Stimulated activated CD8-positive, alpha-beta memory T cell treated with anti-CD3 and anti-CD28 coated beads, Interleukin-4, amount 100 ng/mL, for 1 hour (primary cell): ENCODE measurements at places on chromosomes 11 and 22.

- no peak for DNase-seq
These were observed 19.2 kb upstream of the MRGPRX1 start for GRCh38 chr11:18958221-18958910.

DNA sequence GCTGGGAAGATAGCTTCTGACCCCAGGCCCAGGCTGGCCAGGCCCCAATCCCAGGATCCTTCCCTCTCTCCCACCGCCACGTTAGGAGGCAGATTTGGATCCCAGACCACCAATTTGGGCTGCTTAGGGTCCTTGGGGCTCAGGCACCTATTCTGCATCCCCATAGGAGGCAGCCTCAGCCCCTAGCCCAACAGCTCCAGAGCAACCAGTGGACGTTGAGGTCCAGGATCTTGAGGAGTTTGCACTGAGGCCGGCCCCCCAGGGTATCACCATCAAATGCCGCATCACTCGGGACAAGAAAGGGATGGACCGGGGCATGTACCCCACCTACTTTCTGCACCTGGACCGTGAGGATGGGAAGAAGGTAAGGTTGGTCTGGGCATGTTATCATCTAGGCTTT is 16.1 kb downstream of the TUB start:
- no peak for DNase-seq

DNA sequence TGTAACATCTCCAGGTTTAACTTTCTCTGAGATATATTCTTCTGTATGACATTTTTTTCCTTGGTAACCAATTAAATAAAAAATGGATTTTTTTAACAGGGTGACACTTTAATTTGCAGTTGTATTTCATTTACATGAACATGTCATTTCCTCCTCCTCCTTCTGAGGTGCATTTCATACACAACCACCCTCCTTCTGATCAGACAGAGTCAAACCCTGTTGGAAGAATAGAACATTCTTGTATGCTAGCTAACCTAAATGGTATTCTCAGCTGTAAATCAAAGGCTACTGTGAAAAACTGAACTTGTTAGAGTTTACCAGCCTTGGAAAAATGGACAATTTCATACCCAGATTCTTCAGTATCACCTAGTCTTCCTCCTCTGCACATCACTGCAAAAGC is 52.7 kb upstream of the CHRM4 start:
- DNase-seq: no peak

DNA sequence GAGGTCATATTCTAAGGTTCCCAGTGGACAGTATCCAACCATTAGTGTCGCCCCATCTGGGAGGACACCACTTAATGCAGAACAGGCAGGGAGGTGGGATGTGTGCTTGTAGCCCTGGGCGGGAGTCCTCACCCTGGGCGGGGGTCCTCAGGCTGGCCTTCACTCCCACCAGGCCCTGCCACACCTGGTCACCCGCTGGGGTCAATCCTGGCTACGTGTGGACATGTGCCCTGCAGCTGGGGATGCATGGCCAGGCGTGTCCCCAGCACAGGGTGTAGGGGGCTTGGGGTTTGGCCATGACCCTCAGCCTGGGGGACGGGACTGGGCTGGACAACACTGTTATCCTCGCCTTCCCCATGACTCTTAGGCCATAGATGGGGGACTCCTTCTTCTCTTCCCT is 18.8 kb downstream of the TRPM5 start:
- no peak for DNase-seq

- no peak for DNase-seq
These were observed 6.7 kb downstream of the KCNJ5 start for GRCh38 chr11:128897826-128898225.

- DNase-seq: no peak
These were observed 81.7 kb downstream of the BCR start for GRCh38 chr22:23261900-23262450.

DNA sequence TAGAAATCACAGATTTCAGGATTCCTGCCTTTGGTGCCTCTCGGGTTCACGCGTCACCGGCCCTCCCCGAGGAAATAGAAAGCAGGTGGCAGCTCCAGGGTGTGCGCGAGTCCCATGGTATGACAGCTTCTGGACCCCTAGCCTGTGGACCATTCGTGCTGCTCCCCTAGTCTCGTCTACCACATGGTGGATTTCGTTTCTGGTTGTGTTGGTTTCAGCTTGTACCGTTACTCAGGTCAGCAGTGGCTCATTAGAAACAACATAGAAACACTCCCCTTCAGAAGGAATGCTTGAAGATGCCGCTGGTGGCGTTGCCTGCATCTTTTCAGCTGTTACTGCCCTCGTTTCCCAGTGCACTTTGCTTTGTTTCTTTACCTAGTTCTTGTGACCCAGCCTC is 700 bp downstream of the TTC17 start:
- no peak for DNase-seq

- DNase-seq: no peak
These were observed 327.7 kb downstream of the TENM4 start for GRCh38 chr11:79113054-79113690.

DNA sequence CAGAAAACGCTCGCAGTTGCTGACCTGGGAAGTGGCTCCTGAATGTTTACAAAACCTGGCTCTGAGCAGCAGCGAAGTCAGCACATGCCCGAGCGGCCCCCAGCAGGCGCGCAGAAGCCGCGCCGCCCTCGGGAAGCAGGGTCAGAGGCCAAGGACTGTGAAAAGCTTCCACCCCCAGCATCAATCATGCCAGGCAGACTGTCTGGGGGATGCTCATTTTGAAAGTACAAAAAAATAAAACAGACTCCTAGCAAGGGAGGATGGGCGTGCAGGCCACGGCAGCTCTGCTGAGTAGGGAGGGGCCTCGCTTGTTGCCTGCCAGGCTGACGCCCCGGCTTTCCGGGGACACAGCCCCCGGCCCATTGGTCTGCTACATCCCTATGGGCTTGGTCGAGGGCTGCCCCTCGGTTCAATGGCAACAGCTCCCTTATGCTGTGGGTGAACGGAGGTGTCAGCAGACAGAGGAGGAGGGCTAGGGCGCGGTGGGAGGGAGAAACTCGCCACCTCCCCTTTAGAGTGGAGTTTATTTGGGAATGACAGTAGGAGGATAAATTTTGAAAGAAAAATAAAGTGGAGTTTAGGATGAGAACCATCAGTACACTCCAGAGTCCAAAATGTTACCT is 37.7 kb upstream of the GNB1L start:
- no peak for DNase-seq

- no peak for DNase-seq
These were observed 8.4 kb upstream of the ST14 start for GRCh38 chr11:130151196-130151595.

DNA sequence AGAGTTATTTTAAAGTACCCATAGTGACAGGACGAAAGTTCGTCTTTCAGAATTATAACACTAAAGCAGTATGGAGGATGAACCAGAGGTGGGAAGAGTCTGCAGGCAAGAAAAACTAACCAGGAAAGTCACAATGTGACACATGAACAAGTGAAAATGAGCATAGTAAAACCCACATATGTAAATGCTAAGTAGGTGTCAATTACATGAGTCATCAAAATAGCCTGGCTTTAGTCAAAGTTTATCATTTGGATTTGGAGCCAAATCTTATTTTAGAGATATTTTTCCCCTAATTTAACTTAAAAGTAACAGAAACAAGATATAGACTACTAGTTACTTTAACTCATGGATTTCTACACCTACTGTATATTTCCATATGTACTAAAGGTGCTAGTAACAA is 159.8 kb downstream of the GRIA4 start:
- DNase-seq: no peak

DNA sequence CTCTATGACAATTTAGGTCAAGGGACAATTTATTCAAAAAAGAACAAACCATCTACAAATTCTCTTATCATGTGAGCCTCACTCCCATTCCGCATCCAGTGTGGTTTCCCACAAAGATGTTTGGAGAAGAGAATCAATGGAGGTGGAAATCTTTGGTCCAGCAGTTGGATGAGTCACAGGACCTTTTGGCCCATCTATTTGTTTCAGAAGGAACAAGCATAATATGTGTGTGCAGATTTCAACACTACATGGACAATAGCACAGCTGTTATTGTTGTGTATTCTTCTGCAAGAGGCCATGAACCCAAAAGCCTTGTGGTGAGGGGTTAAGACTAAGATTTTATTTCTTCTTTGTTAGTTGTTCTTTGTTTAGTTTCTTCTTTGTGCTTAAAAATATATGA is 61.6 kb downstream of the OR10A6 start:
- no peak for DNase-seq

DNA sequence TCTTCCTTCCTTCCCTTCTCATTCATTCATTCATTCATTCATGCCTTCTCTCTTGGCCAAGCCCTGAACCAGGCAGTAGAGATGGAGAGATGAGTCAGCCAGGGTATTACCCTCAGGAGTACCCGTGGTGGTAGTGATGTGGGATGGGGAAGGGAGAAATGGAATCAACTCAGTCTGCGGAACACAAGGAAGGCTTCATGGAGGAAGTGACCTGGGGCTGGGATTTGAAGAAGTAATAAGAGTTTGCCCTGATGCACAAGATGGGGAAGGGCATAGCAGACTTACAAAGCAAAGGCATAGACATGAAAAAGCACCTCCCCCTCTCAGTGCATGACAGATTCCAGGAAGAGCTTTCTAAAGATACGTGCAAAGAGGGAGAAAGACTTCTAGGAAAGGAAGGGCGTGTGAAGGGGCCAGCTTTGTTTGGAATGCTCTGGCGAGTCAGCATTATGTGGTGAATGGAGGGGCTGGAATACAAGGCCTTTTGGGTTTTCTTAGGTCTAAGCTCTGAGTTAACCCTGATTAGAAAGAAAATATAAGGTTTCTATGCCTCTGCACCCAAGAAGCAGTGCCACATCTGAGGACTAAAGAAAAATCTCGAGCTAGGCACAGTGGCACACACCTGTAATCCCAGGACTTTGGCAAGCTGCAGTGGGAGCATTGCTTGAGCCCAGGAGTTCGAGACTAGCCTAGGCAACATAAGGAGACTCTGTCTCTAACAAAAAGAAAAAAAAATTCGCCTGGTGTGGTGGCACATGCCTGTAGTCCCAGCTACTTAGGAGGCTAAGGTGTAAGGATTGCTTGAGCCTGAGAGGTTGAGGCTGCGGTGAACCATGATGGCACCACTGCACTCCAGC is 36.4 kb upstream of the ACER3 start:
- DNase-seq: no peak

DNA sequence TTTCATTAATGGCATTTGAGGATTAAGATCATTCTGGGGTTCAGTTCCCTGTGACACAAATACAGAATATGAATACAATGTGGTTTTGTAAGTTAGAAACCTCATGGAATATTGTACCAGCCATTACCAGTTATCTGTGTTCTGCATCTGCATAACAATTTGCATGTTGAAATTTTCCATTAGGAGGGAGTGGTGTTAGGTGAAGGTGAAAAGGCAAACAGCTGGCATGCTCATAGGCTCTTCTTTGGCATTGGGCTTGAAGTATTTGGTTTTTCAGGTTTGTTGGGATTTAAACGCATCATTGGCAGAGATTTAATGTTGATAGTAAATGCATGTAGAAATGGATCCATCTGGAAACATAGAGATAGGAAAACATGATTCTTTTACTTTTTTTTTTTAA is 18.6 kb downstream of the RTN3 start:
- DNase-seq: no peak

DNA sequence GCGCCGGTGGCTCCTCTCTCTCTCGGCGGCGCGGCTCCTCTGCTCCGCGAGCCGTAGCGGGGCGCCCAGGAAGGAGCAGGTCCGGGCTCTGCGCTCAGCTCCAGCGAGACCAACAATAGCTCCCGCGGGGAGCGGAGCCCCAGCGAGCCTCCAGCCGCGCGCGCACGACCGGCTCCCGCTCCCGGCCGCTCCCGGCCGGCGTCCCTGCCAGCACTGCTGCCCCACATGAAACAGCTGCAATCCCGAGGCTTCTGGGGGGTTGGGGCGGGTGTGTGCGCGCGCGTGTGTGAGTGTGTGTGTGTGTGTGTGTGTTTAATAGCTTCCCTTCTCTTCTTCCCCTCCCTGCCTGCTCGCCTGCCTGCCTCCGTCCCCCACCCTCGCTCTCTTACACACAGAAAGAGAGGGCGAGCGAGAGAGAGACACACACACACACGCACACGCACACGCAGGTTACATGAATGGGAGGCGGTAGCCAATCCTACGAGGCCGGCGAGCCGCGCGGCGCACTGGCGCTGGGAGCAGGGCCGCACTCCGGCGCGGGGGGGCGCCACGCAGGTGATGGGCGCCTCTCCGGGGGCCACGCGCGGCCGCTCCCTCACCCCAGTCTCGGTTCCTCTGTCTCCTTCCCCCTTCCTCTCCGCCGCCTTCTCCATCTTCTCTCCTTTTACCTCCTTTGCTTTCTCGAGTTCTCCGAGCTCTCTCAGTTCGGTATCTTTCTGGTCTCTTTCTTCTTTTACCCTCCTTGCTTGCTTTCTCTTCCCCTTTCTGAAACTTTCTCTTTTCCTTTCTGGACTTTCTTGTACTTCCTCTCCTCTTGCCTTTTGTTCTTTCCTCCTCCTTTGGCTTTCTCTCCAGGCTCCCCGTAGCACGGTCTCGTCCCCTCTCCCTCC is at the start of gene TENM4:
TENM4 (minus strand) TSS at position 460 of the 890 bp plus-strand sequence. CDS start 371,086 bp downstream, outside the sequence.
- no peak for DNase-seq

DNA sequence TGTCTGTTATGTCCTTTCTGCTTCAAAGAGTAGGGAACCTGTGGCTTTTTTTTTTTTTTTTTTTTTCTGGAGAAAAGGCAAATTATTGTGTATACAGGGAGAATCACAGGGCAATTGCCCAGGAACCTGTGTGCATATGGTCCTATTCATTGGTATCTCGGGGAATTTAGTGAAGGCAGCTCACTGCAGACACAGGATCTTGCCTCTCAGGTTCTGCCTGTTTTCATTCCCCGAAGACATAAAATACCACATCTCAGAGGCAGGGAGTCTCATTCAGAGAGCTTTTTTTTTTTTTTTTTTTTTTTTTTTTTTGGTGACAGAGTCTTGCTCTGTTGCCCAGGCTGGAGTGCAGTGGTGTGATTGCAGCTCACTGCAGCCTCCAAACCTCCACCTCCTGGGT is 88.3 kb downstream of the OSBP2 start:
- DNase-seq: no peak

- DNase-seq: no peak
These were observed 57.4 kb downstream of the PACSIN2 start for GRCh38 chr22:42957544-42957943.

- DNase-seq: no peak
These were observed 11.2 kb downstream of the KREMEN1 start for GRCh38 chr22:29083933-29084591.

GRCh38 chr22:22892096-22893052 is 4.8 kb downstream of the IGLL5 start:
- no peak for DNase-seq
